Bronchial smooth muscle cell (primary cell): ENCODE measurements at places on chromosomes 7 and 10. TPM values are rescaled to one million over a fixed set of nuclear protein-coding genes. Genes with fewer than 3 reads are reported as not detected.

GDF10 gene
- total RNA-seq, result 7.7 and 152 TPM in 2 replicates

ELMO1 gene
- 0.16 and 0.26 TPM in 2 replicates for total RNA-seq

BTBD16 gene
- total RNA-seq, result 0.16 TPM in 1 of 2 replicates, not detected in the other

TMEM213 gene
- total RNA-seq, result not detected in 2 replicates

HMX2 gene
- not detected in 2 replicates for total RNA-seq

ZNF680 gene
- 2.7 and 7.3 TPM in 2 replicates for total RNA-seq

OR2A1 gene
- total RNA-seq, result 0.09 TPM in 1 of 2 replicates, not detected in the other

SFTPA1 gene
- not detected in 2 replicates for total RNA-seq

OPN1SW gene
- not detected in 2 replicates for total RNA-seq

OPALIN gene
- total RNA-seq, result not detected in 2 replicates

ACHE gene
- under 0.01 and 0.17 TPM in 2 replicates for total RNA-seq

CCDC172 gene
- total RNA-seq, result not detected in 2 replicates

NPSR1 gene
- not detected in 2 replicates for total RNA-seq

C10orf53 gene
- total RNA-seq, result not detected in 2 replicates

ORC5 gene
- 13.0 and 14.3 TPM in 2 replicates for total RNA-seq

ALOX5 gene
- total RNA-seq, result under 0.01 TPM in 1 of 2 replicates, not detected in the other

CDHR1 gene
- total RNA-seq, result not detected in 2 replicates

TMEM139 gene
- total RNA-seq, result 0.09 TPM in 1 of 2 replicates, not detected in the other

ENO4 gene
- total RNA-seq, result 0.32 and 0.34 TPM in 2 replicates

LLCFC1 gene
- total RNA-seq, result not detected in 2 replicates

SKIDA1 gene
- total RNA-seq, result 0.47 and 0.60 TPM in 2 replicates

KCNIP2 gene
- total RNA-seq, result 0.32 and 1.3 TPM in 2 replicates

SLC26A3 gene
- not detected in 2 replicates for total RNA-seq

IL2RA gene
- total RNA-seq, result not detected in 2 replicates

INPP5F gene
- total RNA-seq, result 12.9 and 13.7 TPM in 2 replicates

OAT gene
- 144 and 191 TPM in 2 replicates for total RNA-seq

GPER1 gene
- 2.1 and 3.6 TPM in 2 replicates for total RNA-seq

KIF11 gene
- 2.7 and 5.7 TPM in 2 replicates for total RNA-seq

C10orf95 gene
- total RNA-seq, result not detected in 2 replicates

PALD1 gene
- 0.16 and 0.43 TPM in 2 replicates for total RNA-seq

CYP3A7 gene
- 0.34 and 1.1 TPM in 2 replicates for total RNA-seq

PNLIPRP1 gene
- not detected in 2 replicates for total RNA-seq

ECHS1 gene
- total RNA-seq, result 49.7 and 55.3 TPM in 2 replicates
